Activated T-cell treated with anti-CD3 and anti-CD28 coated beads, Interleukin-2, amount 50 U/mL, for 24 hours (primary cell): ENCODE measurements at places on chromosomes 5 and 9.
A peak's percentile ranks its signal among the peaks of the same experiment; 100 is the strongest.

DNA sequence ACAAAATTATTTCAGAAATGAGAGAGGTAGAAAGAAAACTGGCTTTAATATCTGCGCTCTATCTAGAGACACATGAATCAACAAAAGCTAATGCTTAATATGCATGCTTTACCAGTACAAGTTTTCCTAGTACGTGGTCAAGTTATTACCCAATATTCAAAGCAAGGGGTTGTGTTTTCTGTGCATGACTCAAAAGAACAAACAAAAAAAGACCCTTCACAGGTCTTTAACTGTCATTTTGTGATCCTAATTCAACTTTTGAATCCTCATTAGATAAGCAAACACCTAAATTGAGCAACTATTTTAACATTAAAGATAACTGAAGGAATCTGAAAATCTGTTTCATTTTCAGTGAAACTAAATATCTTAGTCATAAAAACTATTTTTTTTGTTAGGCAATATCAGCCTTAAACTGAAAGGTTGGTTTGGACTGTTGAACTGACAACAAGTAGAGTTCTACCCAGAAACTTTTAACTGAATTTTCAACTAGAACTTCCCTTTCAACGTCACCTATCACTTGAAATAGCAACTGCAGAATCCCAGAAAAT, 12.5 kb downstream of the ST8SIA4 start:
- no peak for DNase-seq

- DNase-seq, result no peak
Observed at GRCh38 chr9:122320413-122320881, 50.4 kb upstream of the PTGS1 start.

DNA sequence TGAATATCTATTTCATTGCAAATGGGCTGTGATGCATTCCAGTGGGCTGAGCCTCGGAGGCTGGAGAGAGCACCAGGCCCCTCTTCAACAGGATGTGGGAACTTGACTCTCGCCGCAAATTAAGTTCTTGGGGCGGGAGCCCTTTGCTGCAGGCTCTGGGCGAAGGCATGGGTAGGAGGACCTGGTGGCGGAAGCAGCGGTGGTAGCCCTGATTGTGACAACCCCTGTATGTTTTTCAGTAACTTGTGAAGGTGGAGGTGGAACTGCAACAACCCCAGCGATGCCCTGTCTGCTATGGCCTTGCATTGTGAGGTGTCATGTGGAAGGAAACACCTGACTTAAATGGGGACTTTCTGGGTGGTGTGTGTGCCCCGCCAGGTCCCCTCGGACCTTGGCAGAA, 9.4 kb downstream of the FYB1 start:
- DNase-seq, result peak; percentile 82

GRCh38 chr5:1446602-1447343, 1.5 kb upstream of the SLC6A3 start:
- DNase-seq, result peak; percentile 29

DNA sequence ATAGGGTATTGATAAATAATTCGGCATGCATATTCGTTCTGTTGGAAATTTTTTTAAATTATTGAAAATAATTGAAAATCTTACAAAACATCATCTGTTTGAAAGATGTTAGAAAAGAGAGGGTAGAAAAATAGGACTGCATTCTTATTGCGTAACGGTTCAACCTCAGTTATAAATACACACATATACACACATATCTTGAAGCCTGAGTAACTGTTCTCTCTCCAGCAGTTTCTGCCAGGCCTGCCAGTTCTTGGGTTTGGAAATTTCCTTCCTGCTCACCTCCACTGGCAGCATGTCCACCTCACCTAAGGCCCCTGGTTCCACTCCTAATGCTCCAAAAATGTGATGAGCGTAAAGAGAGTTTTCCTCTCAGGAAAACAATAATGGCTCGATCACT, 9.1 kb downstream of the SPATA31E1 start:
- DNase-seq, result no peak

GRCh38 chr9:79565245-79565644, 6.5 kb upstream of the TLE4 start:
- DNase-seq, result peak; percentile 37
